LoVo (cell line): ENCODE measurements at places on chromosomes 1 and 21.
A peak's percentile ranks its signal among the peaks of the same experiment; 100 is the strongest.

- DNase-seq = no peak
These were observed 52.7 kb downstream of the TGFB2 start for GRCh38 chr1:218397752-218398339.

GRCh38 chr1:118479351-118479750 lies 294.3 kb upstream of the SPAG17 start:
- DNase-seq = no peak

- DNase-seq = no peak
These were observed 426.1 kb downstream of the NUF2 start for GRCh38 chr1:163747855-163748254.

DNA sequence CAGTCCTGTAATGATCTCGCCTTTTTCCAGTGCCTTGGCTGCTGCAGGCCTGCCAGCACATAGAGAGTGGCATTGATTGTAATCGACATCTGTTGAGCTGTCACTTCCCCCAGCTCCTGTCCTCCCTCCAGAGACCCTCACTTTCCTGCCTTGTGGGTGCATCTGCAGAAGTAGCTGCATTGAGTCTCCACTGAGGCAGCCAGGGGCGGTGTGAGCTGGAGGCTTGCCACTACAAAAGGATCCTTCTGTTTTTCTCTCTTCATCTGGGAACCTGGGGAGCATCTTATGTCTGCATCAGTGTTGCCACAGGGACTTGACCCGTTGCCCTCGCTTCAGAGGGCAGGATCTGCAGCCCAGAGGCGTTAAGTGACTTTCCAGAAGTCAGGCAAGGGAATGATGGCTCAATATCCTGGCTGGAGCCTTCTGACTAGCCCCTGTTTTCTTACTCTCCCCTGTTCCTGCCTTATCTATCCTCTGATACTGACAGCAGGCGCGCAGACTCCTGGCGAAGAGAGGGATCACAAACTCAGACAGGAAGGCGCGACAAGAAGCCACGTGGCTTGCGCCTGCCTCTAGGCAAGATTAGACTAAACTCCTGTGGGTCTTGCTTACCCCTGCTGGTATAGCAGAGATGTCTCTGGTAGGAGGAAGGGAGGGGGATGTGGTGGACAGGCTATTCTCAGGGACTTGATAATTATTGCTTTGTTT lies 13.3 kb upstream of the FMOD start:
- DNase-seq = no peak

DNA sequence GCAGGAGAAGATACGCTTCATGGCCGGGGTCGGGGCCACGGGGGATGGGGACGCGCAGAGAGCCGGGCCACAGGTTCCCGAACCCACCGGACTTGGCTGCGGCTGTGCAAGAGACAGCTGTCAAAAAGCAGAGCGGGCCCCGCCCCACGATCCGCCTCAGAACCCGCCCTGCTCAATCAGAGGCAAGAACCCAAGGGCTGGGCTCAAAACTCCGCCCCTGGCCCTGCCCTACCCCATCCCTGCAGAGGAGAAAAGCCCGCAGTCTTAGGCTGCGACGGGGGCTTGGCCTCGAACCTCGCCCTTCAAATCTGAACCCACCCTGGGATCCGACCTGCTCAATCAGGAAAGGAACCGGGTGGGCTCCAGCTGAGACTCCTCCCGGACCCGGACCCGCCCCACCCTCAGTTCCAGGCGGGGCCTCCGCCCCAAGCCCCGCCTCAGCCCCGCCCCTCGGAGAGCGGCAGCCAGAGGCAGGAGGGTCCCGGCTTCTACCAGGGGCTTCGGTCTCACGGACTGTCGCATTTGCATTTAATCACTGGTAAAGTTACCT lies at the start of gene ANKRD35:
TSS of gene ANKRD35 (minus strand) at position 129 of the 550 bp plus-strand sequence. CDS start at position 21, 108 bp downstream.
- DNase-seq = peak; percentile 75

DNA sequence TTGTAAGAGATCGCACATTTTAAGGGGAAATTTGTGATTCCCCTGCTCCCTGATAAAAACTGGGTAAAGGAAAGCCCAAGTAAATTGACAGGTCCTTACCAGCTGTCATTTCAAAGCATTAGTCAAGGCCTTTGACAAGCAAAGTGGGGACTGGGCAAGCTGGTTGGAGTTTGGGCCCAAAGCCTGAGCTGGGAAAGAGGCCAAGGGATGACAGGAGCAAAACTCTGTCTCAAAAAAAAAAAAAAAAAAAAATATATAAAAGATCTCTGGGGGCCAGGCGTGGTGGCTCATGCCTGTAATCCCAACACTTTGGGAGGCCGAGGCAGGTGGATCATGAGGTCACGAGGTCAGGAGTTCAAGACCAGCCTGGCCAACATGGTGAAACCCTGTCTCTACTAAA lies 36.9 kb downstream of the SLC2A1 start:
- DNase-seq = no peak

DNA sequence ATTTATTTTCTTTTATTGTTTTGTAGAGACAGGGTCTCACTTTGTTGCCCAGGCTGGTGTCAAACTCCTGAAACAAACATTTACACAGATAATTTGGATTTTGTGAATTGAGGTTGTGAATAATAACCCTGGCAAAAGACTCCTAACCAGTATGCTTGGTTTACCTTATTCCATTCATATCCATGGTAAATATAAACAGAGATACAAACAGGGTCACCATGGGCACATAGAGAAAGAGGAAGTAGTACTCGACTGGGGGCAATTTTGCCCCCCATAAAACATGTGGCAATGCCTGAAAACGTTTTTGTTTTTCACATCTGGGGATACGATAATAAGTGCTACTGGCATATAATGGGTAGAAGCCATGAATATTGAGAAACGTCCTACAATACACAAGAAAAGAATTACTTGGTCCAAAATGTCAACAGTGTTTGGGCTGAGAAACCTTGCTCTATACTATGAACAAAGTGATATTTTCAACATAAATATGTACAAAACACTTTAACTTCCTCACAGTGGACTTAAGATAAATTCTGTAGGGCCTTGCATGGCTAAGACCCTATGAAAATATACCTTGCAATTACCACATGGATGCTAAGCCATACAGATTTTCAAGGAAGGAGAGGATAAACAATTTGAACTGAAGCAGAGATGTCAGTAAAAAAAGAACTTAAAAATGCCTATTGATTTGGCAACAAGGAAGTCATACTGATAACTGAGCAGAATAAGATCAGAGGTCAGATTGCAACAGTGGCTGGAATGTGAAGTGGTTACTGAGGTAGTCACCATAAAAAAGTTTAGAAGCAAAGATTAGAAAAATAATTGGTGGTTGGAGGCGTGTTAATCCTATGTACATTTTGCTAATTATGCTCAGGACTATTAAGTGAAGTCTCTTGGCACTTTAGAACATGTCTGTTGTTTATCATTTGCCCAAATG lies 27.4 kb upstream of the ASPM start:
- peak; percentile 43 for DNase-seq

DNA sequence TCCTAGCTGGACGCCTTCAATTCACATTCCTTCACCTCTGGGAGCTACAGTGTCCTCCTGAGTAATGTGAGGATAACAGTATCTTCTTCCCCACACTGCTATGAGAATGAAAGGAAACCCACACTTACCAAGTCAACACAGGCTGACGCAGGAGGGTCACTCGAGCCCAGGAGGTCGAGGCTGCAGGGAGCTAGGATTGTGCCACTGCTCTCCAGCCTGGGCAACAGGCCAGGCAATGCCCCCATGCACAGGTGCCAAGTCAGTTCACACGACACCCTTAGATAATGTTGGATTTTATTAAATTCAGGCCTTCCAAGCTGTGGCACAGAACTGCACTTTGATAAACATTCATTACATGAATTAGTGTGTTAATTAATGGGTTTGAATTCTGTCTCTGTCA lies 31.9 kb downstream of the MATN1 start:
- DNase-seq = no peak

GRCh38 chr1:63934697-63935096 lies 160.9 kb downstream of the ROR1 start:
- no peak for DNase-seq

DNA sequence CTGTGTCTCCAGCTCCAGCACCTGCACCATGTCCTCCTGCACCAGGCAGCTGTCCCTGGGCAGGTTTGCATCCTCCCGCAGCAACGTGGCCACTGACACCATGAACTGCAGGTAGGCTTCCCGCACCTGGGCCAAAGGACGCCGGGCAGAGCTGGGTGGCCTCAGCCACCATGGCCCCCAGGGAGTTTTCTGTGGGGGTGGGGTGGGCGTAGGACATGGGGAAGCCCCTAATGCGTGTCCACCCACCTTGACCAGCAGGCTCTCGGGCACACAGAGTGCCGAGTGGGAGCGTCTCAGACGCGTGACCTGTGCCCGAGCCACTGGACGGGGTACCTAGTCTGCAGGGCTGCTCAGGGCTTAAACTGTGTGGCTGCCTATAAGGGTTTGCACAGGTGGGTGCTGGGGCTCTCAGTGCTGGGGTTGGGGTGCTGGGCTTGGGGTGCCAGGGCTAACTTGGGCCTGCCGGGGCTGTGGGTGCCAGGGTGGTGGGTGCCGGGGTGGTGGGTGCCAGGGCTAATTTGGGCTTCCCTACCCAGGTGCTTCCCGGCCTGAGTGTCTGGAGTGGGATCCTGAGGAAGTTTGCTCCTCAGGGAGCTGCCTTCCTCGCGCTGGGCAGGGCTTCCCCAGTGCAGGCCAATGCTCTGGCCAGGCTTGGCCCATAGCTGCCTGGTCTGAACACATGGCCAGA lies 17.7 kb downstream of the PRXL2B start:
- no peak for DNase-seq

GRCh38 chr1:214425101-214425500 lies 126.3 kb downstream of the PTPN14 start:
- no peak for DNase-seq
